ENCODE measurements at places on chromosomes 7 and 10.

GRCh38 chr10:116772909-116773705 is 30.7 kb upstream of the HSPA12A start:
- DNase-seq, result no peak

- DNase-seq, result no peak
Measured at GRCh38 chr7:36942541-36942940, 218.2 kb upstream of the AOAH start.

DNA sequence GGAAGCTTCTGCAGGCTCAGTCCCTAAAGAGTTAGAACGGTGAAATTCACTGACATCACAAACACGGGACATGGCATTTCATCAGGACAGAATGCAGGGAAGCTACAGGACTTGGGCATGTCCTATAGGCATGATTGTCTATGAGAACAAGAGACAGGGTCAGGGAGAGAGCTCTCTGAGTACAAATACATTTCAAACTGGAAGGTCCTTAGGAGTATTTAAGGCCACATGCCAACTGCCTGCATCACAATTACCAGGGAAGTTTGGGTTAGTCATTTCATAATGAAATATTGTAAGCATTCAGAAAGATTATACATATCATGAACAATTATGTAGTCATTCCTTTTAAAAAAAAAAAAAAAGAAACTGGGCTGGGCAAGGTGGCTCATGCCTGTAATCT is 71.3 kb downstream of the CREB3L2 start:
- DNase-seq, result peak; percentile 88

DNA sequence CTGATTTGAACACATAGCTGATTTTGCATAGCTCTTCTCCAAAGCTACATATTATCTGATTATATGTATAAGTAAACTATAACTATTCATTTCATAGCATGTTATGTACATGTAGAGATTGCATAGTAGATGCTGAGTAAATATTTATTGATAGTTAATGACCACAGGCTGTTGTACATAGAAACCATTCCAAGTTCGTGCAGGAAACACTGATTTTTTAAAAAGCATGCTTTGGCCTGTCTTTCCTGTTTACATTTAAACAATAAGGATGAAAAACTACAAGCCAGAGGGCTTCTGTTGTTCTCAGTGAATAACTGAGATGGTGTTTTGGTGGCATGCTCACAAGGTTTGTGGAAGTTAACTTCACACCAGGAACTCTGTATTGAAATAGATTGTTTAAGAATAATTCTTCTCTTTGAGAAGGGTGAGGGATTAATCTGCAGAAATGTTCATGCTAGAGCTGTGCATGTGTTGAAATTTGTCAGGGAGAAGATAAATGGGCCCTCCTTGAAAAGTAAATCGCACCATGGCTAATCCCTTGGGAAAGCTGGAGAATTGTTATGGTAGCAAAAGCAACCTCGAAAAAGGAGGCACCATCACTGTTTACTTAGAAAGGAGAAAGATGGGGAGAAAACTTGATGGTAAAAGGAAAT is 120.2 kb upstream of the SP8 start:
- DNase-seq, result no peak

DNA sequence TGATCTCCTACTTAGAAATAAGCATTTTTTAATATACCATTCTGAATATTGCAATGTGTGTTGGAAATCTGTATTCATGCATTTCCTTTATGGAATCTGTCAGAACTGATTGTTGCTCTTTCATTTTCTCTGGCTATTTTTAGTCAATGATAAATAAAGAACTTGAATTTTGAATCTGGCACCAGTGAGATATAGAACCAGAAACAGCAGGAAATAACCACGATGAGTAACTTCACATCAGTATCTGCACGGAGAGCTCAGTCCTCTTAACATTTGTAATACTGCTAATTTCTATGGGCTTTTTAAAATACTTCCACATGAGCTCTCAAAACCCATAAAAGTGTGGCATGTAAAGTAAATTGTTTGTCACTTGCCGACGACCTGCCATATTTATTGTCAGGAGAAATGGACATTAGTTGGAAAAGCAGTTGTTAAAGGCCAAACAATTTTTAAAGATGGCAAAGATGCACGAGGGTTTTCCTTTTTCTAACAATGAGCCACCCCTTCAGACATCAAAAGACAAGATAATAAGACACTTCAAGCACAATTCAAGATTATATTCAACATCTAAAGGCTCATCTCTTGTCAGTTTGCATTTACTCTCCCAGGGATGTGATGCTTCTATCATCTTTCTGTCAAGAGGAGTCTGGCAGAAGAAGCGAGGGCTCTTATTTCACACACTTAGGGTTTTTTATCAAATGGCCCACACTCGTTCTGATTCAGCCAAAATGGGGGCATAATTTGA is 118.3 kb downstream of the POU6F2 start:
- no peak for DNase-seq

DNA sequence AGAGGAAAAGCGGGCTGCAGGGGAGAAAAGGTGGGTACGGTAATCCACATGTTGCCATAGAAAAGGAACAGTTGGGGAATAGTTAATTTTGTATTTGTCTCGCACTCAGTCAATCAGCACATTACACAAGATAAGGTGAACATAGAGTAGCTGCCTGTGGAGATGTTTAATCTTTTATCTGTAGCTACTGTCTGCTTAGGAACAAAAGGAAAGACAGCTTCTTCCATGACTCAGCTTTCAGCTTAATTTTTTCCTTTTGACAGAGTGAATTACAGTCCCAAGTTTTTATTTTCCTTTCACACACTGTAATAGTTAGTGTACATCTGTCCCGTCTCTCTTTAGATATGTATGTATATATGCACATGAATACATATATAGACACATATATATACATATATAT is 39.3 kb upstream of the PODXL start:
- no peak for DNase-seq

DNA sequence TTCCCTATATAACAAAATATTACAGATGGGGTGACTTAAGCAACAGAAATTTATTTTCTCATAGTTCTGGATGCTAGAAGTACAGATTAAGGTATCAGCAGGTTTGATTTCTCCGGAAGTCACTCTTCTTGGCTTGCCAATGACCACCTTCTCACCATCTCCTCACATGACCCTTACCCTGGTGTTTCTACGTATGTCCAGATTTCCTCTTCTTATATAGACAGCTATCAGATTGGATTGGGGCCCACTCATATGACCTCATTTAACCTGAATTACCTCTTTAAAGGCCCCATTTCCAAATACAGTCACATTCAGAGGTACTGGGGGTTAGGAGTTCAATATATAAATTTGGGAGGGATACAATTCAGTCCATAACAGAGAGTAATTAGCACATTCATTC is 17.0 kb upstream of the RAPGEF5 start:
- DNase-seq, result no peak

DNA sequence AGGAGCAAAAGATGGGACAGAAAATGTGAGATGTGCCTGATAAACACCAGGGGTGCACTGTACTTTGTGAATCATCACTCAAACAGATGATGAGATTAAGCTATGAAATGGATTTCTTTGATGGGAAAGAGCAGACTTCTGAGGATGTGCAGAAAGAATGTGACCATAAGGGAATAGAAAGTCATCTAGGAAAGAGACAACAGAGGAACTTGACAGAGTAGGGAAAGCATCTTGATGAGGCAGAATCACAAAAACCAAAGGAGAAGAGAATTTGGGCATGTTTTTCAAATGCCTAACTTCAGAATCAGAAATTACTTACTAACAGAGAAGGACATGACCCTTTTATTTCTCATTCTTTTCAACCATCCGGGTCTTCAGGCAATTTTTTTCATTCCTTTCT is 82.4 kb upstream of the LRRTM3 start:
- peak; percentile 60 for DNase-seq

- DNase-seq, result no peak
Measured at GRCh38 chr7:153951316-153951715, 100.9 kb upstream of the DPP6 start.

DNA sequence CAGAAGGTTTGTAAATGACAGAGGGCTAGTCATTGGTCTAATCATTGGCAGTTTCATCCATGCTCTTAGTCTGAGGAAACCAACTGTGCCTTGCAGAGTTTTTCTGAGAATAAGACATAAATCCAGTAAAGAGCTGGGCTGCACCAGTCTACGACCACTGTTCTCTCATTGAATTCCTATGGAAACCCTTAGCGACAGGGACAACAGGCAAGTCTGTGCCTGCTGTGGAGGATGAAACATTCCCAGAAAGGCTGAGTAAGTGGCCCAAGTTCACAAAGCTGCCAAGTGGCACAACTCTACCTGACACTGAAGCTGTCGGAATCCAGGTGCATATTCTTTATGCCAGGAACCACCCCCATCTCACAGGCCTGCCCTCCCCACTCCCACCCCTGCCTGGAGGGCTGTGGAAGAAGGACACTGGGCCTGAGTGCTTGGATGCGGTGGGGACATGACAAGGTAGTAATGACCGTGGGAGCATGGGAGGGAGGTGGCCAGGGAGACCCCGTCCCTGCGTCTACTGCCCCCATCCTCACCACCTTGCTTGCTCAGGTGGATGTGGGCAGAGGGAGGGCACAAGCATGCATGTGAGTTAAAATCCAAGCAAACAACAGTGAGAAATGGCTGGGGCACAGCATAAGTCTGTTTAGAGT is 58.0 kb downstream of the VSTM4 start:
- no peak for DNase-seq

GRCh38 chr10:95560278-95561176 is 644 bp downstream of the SORBS1 start:
- peak; percentile 26 for DNase-seq

DNA sequence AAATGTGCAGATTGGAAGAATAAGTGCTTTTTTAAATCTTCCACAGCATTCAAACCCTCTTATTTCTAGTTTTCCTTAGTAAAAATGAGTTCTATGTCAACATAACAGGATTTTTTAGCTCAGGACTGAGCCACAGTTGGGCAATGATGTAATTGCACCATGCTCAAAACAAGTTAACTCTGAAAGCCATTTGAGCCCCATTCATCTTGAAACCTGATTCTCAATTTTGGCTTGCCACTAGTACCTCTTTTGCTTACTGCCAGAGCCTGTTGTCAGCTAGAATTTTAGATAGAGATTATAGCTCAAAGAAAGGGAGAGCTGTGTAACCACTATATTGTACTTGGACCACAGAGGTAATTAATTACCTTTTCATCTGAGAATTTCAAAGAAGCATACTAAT is 1028.5 kb upstream of the PHF14 start:
- DNase-seq, result no peak

GRCh38 chr10:116126954-116127695 is 145.9 kb downstream of the GFRA1 start:
- no peak for DNase-seq

DNA sequence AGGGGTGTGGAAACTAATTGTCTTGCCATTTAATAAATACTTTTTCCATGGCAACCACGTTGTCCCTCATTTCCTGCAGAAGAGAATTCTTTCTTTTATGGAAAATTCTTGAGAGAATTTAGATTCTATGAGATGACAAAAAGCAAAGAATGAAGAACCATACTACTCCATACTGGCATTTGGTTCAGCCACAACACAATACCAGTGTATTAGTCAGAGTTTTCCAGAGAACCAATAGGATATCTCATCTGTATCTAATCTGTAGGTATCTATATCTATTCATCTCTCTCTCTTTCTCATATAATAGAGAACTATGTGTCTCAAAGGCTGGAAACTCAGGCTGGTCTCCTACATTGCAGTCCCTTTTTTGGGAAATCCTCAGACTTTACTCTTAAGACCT is 44.6 kb upstream of the NAMPT start:
- peak; percentile 38 for DNase-seq

- no peak for DNase-seq
Measured at GRCh38 chr10:30510932-30511700, 77.1 kb downstream of the MAP3K8 start.

Data from fibroblast of skin of abdomen (primary cell).